ENCODE measurements at places on chromosomes 12 and 14.

DNA sequence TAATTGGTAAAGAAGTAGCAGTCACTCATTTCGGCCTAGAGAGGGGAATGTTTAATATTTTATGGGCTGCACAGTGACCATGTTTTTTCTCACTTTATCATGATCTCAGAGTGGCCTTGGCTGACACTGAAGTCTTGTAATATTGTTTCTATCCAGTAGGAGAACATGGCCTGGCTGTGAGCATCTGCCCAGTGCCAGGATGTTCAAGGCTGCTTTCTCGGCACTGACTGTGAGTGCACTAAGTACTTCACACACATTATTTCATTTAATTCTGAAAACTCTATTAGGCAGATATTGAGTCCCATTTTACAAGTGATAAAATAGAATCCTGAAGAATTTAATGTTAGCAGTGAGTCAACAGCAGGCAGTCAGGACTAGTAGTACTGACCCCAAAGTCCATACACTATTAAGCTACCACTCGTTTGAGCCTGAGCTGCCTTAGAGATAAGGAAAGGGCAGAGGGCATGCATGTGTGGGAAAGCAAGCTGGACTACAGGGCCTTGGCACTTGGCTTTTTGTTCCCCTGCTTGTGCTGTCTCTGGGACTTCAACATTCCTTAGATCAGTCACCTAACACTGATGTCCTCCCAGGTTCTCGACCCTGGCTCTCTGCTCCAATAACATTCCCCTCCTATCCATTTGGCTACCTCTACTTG lies 42.2 kb upstream of the APPL2 start:
- DNase-seq: no peak

DNA sequence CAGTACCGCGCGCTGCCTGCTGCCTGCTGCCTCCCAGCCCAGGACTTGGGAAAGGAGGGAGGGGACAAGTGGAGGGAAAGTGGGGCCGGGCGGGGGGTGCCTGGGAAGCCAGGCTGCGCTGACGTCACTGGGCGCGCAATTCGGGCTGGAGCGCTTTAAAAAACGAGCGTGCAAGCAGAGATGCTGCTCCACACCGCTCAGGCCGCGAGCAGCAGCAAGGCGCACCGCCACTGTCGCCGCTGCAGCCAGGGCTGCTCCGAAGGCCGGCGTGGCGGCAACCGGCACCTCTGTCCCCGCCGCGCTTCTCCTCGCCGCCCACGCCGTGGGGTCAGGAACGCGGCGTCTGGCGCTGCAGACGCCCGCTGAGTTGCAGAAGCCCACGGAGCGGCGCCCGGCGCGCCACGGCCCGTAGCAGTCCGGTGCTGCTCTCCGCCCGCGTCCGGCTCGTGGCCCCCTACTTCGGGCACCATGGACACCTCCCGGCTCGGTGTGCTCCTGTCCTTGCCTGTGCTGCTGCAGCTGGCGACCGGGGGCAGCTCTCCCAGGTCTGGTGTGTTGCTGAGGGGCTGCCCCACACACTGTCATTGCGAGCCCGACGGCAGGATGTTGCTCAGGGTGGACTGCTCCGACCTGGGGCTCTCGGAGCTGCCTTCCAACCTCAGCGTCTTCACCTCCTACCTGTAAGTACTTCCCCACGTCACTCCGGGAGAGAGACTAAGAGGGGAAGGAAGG lies at the start of gene LGR5:
Gene LGR5, plus strand, starts transcription at position 186 of the 732 bp plus-strand sequence. Its CDS starts 283 bp downstream, at position 469.
- no peak for DNase-seq

- DNase-seq: no peak
Observed at GRCh38 chr12:45348986-45349385, 133.1 kb downstream of the ANO6 start.

GRCh38 chr12:24133384-24133783 lies 183.9 kb upstream of the SOX5 start:
- no peak for DNase-seq

DNA sequence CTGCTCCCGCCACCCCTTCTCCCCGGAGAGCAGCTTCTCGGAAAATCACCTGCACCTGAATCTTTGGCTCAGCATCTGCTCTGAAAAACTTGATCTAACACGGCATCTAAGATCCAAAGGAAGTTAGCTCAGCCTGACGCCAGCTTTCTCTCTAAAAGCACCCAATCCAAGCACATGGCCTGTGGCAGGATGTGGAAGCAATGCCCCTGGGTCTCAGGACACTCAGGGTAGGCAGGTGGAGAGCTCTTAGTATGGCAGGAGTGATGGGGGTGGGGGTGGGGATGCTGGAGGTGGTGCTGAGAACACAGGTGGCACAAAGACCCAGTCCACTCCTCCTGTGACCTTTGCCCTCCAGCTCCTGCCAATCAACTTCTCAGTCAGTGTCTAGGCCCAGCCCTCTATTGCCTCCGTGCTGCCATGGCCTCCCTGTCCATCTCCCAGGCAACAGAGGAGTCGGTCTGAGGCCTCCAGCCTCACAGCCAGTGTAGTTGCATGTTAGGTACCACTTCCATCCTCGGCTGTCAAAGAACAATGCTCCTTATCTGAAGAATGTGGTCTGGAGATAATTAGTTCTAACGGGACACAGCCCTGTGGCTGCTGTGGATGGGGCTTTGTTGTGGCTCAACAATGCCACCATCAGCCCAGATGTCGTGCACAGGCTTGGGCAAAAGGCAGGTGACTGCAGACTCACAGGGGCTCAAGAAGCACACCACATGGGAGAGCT lies 180.0 kb upstream of the C14orf180 start:
- DNase-seq: no peak
